Stomach (tissue), 19 donors: ENCODE measurements at places on chromosomes 4 and X. TPM values are rescaled to one million over a fixed set of nuclear protein-coding genes. Genes with fewer than 3 reads are reported as not detected.

GRCh38 chrX:23782455-23782854, 518 bp upstream of the SAT1 start:
- no peak for DNase-seq
- peak overlapping the region; percentile 96 for H3K27ac ChIP-seq
- H3K4me1 ChIP-seq: no peaks in the 10 kb centered on the region
- H3K36me3 ChIP-seq: peaks cover 11% of the 10 kb centered on the region
- peak overlapping the region; percentile 57 for H3K4me3 ChIP-seq

DNA sequence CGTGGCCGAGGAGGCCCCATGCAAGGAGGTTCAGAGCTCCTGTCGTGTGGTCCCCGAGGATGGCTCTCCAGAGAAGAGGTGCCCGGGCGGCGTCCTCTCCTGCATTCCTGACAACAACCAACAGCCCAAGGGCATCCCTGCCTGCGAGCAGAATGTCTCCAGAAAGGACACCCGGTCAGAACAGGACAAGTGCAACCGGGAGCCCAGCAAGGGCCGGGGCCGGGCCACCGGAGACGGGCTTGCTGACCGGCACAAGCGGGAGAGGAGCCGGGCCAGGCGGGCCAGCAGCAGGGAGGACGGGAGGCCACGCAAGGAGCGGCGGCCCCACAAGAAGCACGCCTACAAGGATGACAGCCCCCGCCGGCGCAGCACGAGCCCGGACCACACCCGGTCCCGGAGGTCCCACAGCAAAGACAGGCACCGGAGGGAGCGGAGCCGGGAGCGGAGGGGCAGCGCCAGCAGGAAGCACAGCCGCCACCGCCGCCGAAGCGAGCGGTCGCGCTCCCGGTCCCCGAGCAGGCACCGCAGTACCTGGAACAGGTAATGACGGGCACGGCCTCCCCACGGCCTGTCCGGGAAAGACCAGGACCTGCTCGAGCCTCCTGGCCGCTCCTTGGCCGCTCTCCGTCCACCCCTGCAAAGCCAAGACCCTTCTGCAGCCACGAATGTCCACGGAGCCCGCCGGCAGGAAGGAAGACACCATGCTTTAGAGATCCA, 9.8 kb downstream of the AKAP17A start:
- no peaks in the 10 kb centered on the region for H3K27me3 ChIP-seq
- H3K36me3 ChIP-seq: peaks cover 64% of the 10 kb centered on the region
- peaks cover 6% of the 10 kb centered on the region for H3K4me1 ChIP-seq

- H3K36me3 ChIP-seq: no peaks in the 10 kb centered on the region
- H3K27me3 ChIP-seq: no peaks in the 10 kb centered on the region
- no peak overlapping the region for H3K27ac ChIP-seq
- H3K4me1 ChIP-seq: no peaks in the 10 kb centered on the region
Measured at GRCh38 chr4:82692101-82692780, 106.4 kb downstream of the SCD5 start.

- DNase-seq: no peak
- no peaks in the 10 kb centered on the region for H3K36me3 ChIP-seq
- H3K4me1 ChIP-seq: no peaks in the 10 kb centered on the region
- no peak overlapping the region for H3K4me3 ChIP-seq
- H3K27ac ChIP-seq: no peak overlapping the region
- no peaks in the 10 kb centered on the region for H3K27me3 ChIP-seq
Measured at GRCh38 chr4:66974665-66975064, 570.6 kb downstream of the CENPC start.

DNA sequence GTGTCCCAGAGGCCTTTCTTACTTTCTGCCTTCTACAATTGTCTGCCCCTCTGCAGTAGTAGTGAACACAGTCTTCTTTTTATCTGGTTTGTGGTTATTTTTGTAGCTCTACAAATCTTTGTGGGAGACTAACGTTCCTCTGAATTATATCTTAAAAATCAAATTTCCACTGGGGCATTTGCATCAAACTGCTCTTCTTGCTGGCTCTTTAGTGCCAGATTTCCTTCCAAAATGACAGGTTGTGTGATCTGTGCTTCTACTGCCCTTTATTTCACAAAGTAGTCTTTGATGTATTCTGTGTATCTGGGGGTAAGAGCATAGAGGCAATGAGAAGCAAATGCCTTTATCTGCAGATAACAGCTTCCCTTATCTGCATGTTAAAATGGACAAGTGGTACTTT, 34.5 kb downstream of the TSPAN7 start:
- no peak overlapping the region for H3K4me3 ChIP-seq
- no peaks in the 10 kb centered on the region for H3K4me1 ChIP-seq
- DNase-seq: no peak
- H3K27me3 ChIP-seq: peaks cover 2% of the 10 kb centered on the region
- H3K36me3 ChIP-seq: no peaks in the 10 kb centered on the region

DNA sequence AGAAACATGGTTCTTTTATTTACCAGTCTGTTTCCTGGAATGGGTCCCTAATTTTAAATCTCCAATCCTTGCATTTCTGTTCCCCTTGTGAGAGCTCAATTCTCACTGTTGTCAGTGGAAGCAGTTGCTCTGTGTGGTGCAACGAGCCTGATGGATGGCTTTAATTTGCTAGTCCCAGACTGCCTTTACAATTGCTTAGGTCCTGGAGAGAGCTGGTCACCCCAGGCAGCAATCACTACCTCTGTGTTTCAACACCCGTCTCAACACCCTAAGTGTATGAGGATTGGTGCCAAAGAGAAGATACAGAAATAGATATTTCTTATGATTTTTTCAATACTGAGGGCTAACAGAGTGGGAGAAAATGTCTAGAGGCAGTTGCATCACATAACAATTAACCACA, 873.8 kb downstream of the GLUD2 start:
- H3K27ac ChIP-seq: no peak overlapping the region
- no peaks in the 10 kb centered on the region for H3K4me1 ChIP-seq
- no peaks in the 10 kb centered on the region for H3K36me3 ChIP-seq
- no peaks in the 10 kb centered on the region for H3K27me3 ChIP-seq
- no peak overlapping the region for H3K4me3 ChIP-seq
- DNase-seq: no peak

GRCh38 chrX:69291116-69291515, 125.9 kb upstream of the PJA1 start:
- H3K27ac ChIP-seq: no peak overlapping the region
- no peak for DNase-seq
- no peaks in the 10 kb centered on the region for H3K36me3 ChIP-seq
- no peak overlapping the region for H3K4me3 ChIP-seq
- no peaks in the 10 kb centered on the region for H3K27me3 ChIP-seq

DNA sequence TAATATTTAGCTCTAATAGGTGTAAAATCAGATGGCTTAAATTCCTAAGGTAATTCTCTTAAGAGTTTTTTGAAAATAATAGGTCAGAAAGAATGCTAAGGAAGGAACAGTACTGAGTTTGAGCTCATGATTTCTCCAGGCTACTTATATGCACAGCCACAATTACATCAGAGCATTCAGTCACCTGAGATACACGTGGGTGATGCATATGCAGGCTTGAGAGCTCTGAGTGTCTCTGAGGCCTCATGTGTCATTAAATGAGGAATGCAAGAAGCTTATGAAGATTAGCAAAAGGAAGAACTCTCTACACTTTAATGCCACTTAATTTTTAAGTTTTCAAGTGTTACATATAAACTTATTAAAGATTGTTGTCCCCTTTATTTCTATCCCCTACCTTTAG, 124.0 kb upstream of the STIM2 start:
- no peaks in the 10 kb centered on the region for H3K27me3 ChIP-seq
- no peaks in the 10 kb centered on the region for H3K36me3 ChIP-seq
- no peak for DNase-seq
- no peak overlapping the region for H3K4me3 ChIP-seq
- H3K4me1 ChIP-seq: no peaks in the 10 kb centered on the region

- no peaks in the 10 kb centered on the region for H3K27me3 ChIP-seq
- peak overlapping the region; percentile 70 for H3K27ac ChIP-seq
- DNase-seq: no peak
- H3K4me3 ChIP-seq: no peak overlapping the region
- no peaks in the 10 kb centered on the region for H3K36me3 ChIP-seq
Measured at GRCh38 chr4:76982638-76983584, 33.4 kb downstream of the SEPTIN11 start.

DNA sequence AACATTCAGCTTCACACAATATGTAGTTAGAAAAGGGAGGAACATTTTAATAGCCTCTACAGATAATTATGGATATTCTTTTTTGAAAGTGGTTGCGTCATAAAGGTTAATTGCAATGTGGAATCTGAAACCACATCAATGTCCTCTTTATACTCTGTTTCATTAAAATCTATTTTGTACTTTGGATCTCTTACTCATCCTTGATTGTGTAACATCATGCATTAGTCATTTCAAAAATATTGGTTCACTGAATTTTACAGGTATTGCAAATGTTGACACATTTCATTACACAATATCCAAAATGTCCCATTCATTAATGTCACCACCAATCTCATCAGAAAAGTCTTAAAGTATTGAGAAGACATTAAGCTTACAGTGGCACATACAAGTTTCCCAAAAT, 62.7 kb upstream of the USP9X start:
- no peak overlapping the region for H3K4me3 ChIP-seq
- H3K27ac ChIP-seq: no peak overlapping the region
- H3K27me3 ChIP-seq: peaks cover 15% of the 10 kb centered on the region

DNA sequence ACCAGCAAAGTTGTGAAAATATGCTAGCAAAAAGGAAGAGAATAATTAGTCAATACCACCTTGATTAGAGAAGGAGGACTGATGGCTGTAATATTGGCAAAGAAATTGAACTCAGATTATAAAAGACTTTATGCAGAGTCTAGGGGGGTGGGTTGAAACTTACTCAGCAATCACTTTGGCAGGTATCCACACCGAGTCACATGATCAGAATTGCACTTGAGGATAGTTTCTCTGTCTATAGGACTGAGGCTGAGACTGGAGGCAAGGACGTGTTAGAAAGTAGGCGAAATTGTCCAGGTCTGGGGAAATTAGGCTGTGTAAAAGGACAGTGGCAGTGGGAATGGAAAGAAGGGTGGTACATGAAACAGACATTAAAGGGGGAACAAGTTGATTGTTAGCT, 284.4 kb downstream of the ARHGAP24 start:
- no peaks in the 10 kb centered on the region for H3K36me3 ChIP-seq
- H3K4me3 ChIP-seq: no peak overlapping the region
- H3K27ac ChIP-seq: no peak overlapping the region
- H3K27me3 ChIP-seq: no peaks in the 10 kb centered on the region

DNA sequence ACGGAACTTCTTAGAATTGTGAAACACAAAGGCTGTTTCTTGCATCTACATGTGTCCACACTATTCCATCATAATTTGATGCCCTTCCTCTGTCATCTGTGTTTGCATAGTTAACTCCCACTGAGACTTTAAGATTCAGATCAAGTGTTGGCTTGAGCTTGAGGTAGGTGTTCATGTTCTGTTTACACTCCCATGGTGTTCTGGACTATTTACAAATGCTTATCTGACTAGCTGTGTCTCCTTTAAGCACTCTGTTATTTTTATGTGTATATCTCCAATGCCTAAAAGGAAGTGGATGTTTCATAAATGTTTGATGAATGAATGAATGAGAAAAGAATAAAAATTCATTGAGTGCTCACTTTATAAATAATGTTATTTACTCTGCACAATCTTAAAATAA, 622.7 kb downstream of the RAB28 start:
- no peaks in the 10 kb centered on the region for H3K27me3 ChIP-seq
- DNase-seq: no peak
- no peak overlapping the region for H3K4me3 ChIP-seq
- no peak overlapping the region for H3K27ac ChIP-seq
- no peaks in the 10 kb centered on the region for H3K36me3 ChIP-seq

- no peak overlapping the region for H3K4me3 ChIP-seq
- H3K27me3 ChIP-seq: no peaks in the 10 kb centered on the region
- H3K4me1 ChIP-seq: no peaks in the 10 kb centered on the region
Measured at GRCh38 chr4:7540654-7541413, 106.1 kb upstream of the PSAPL1 start.

DNA sequence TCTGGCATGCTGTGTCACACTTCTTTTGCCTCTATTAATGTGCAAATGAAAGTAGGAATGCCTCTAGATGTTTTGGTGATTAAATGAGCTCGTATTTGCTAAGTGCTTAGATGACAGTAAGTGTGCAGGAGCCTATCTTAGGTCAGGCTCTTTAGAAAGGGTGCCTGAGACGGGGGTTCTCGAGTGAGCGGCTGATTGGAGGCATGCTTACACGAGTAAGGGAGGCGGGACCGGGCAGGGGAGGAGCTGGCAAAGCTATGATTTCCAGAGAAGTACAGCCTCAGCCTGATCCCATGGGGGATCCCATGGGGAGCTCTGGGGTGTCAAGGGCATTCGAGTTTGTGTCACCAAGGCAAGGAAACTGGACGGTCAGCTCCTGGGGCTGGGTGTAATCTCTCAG, 44.8 kb downstream of the CLDN34 start:
- no peaks in the 10 kb centered on the region for H3K27me3 ChIP-seq
- peak overlapping the region; percentile 52 for H3K27ac ChIP-seq
- no peak for DNase-seq

DNA sequence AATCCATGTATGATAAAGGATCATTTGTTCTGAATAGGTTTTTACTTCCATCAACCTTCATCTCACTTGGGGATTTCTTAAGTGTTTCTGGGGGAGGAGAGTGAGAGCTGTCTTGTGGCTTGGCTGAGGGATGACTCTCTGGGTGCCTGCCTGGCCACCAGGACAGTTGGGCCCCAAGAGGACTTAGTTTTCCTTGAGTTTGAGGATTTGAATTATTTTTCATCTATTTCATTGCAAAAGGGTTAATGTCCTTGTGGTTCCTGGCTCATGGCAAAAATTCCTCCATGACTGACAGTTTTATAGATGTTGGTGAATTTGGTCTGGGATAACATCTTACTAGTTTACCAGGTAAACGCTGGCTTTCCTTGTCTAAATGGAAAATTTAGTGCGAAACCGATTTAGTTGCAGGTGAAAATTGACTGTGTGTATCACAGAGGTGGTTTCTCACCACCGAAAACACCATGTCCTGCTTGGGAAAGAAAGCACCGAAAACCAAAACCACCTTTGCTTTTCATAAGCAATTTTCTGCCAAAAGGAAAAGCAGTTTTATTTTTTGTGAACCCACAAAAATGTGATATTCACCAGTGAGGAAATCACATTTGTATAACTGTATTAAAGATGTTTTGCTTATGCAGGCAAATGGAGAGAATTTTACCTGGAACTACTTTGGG, 331.3 kb upstream of the SFRP2 start:
- H3K27me3 ChIP-seq: no peaks in the 10 kb centered on the region
- no peak overlapping the region for H3K27ac ChIP-seq
- no peak overlapping the region for H3K4me3 ChIP-seq
- H3K4me1 ChIP-seq: no peaks in the 10 kb centered on the region
- H3K36me3 ChIP-seq: no peaks in the 10 kb centered on the region

GRCh38 chr4:177499537-177499936, 57.3 kb upstream of the AGA start:
- H3K4me3 ChIP-seq: no peak overlapping the region
- DNase-seq: no peak
- no peaks in the 10 kb centered on the region for H3K4me1 ChIP-seq
- no peaks in the 10 kb centered on the region for H3K27me3 ChIP-seq
- H3K36me3 ChIP-seq: no peaks in the 10 kb centered on the region
- H3K27ac ChIP-seq: no peak overlapping the region

POU4F2 gene
- total RNA-seq: not detected

FAM47B gene
- not detected for total RNA-seq

XAGE2 gene
- total RNA-seq: not detected

CLDN22 gene
- not detected for total RNA-seq

ANKRD50 gene
- total RNA-seq: 51.2 TPM

NPFFR2 gene
- 0.29 TPM for total RNA-seq

HSFX1 gene
- not detected for total RNA-seq

HTN1 gene
- not detected for total RNA-seq

MSANTD1 gene
- total RNA-seq: 1.7 TPM

STX18 gene
- total RNA-seq: 17.1 TPM

KLHL13 gene
- total RNA-seq: 5.5 TPM

NMU gene
- not detected for total RNA-seq

GLRA3 gene
- not detected for total RNA-seq
